Activated T-cell treated with anti-CD3 and anti-CD28 coated beads for 24 hours (primary cell): ENCODE measurements at places on chromosomes 1 and 21.

DNA sequence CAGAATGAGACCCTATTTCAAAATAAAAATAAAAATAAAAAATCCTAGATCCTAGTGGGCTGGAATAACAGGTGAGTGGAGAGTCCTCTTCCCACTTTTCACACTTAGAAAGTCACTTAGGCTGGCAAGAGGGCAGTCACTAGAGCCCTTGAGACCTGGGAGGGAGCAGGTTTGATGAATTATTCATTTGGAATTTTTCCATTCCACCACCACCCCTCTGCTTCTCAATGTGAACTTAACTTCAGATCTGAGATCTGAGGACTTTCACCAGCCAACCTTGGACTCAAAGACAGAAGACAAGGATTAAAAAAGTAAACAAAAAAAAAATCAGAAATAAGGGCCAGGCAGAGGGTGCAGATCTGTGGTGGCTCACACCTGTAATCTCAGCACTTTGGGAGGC is 16.5 kb downstream of the AKR7A3 start:
- no peak for DNase-seq

DNA sequence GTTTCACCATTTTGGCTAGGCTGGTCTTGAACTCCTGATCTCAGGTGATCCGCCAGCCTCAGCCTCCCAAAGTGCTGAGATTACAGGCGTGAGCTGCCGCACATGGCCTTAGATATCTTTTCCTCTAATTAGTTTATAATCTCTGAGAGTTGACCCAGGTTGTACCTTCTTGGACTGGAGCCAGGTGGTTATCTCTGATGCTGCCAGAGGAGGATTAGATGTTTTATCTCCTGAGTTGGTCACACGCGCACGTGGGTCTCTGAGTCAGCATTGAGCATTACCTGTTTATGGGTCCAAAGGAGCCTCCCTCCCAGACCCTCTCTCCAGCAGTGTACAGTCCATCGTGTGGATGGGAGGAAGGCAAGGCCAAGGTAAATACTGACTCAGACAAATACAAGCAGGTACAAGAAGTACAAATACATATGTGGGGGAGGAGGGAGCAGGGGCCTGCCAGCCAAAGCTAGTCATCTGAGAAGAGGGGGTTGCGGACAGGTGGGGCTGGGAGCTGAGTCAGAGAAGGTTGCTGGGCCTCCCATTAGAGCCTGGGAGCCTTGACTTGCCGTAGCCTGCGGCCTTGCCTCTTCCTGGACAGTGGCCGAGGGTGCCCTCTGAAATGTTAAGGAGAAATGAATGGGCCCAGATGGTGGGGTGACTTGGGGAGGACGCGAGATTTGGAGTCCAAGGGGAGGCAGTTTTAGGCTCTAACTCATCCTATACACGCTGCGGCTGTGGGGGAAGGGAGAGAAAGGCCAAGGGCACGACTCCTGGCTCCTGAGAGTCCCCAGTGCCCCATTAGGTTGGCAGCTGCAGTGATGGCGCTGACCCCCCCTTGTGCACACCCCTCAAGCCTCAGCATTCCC is 13.1 kb downstream of the IL6R start:
- DNase-seq = no peak

- DNase-seq = no peak
These were observed 110.4 kb downstream of the SYT2 start for GRCh38 chr1:202599669-202600431.

DNA sequence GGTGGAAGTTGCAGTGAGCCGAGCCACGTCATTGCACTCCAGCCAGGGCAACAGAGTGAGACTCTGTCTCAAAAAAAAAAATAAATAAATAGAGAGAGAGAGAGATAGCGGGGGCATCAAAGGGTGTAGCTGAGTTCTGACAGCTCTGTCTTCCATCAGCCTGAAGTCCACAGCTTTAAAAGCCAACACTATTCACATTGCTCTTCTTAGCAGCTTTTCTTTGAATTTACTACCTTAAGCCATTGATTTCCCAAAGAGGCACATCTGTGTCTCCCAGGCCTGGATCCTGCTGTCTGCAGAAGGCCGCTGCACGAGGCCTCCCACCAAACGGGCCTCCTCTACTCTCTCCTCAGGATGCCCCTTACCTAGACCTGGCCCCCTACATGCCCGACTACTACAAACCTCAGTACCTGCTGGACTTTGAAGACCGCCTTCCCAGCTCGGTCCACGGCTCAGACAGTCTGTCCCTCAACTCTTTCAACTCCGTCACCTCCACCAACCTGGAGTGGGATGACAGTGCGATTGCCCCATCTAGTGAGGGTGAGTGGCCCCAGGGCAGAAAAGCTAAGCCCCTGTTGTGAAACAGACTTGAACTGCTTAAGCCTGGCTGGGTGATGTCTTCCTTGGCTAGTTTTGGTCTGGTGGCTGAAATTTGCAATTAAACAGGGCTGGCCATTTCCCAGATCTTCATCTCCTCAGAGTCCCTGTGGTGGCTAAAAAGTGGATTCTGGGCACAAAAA is 16.5 kb upstream of the SLC25A34 start:
- no peak for DNase-seq

GRCh38 chr1:218677026-218677425 is 331.9 kb downstream of the TGFB2 start:
- DNase-seq = no peak

DNA sequence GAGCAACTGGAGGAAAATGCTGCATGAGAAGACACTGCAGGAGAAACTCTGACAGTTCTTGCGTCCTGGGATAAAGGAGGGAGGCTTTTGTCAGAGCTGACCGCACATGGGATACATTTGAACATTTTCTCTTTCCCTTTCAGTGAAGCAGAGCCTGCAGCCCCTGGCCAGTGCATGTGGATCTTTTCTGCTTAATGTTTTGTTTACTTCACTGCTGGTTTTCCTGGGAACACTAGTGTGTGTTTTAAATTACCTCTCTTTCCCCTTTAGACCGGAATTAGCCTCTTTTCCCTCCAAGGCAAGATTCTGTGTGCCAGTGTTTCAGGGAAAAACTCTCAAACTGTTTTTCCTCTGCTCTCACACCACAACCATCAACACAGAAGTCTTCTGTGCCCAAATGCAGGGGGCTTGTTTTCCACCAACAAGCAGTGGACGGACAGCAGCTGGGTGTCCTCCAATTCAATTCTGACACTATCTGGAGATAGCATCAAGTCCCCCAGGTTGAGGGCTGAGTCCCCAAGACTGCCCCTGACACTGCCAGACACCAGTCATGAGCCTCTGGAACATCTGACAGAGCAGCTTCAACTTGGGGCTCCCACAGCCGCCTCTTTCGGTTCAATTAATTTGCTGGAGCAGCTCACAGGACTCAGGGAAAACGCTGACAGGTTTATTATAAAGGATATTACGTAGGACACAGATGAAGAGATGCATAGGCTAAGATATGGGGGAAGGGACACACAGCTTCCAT is 136.2 kb downstream of the RHOU start:
- DNase-seq = no peak

DNA sequence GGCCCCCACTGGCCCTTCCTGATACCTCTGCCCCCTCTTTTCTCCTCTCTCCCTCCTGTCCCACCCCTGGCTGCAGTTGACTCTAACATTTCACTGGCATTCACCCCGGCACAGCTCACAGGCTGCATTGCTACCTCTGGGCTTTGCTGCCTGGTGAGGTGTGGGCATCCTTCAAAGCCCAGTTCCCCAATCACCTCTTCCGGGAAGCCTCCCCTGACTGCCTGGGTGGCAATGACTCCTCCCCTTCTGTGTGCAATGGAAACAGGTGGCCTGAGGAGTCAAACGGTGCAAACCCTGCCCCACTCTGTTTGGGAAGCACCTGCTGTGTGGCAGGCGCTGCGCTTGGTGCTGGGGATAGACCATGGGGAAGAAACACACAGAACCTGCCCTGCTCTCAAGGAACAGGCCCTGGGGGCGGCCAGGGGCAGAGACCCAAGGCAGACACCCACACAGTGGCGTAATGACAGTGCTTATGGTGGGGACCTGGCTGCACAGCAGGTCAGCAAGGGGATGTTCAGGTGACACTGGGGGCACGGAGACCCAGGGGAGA is 39.3 kb upstream of the POFUT2 start:
- DNase-seq = no peak

GRCh38 chr1:243638186-243638585 is 211.9 kb downstream of the AKT3 start:
- DNase-seq = no peak

DNA sequence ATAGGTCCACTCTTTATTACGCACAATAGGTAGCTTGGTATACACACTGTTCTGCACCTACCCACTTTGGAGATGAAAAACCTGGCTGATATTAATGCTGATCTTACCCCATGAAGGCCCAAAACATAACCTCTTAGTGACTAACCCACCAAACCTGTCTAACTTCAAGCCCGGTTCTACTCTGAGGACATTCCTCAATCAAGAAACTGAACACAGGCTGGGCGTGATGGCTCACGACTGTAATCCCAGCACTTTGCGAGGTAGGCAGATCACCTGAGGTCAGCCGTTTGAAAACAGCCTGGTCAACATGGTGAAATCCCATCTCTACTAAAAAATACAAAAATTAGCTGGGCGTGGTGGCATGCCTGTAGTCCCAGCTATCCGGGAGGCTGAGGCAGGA is 50.5 kb downstream of the EYA3 start:
- DNase-seq = no peak

DNA sequence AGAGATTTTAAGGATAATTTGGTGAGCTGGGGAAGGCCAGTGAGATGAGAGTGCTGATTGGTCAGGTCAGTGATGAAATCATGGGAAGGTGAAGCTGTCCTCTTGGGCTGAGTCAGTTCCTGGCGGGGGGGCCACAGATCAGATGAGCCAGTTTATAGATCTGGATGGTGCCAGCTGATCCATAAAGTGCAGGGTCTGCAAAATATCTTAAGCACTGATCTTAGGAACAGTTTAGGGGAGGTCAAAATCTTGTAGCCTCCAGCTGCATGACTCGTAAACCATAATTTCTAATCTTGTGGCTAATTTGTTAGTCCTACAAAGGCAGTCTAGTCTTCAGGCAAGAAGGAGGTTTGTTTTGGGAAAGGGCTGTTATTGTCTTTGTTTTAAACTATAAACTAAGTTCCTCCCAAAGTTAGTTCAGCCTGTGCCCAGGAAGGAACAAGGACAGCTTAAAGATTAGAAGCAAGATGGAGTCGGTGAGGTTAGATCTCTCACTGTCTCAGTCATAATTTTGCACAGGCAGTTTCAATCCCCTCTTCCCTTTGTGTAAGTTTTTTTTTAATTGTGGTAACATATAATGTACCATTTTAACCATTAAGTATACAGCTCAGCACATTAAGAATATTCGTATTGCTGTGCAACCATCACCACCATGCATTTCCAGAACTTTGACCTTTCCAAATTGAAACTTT is 39.4 kb downstream of the PTAFR start:
- no peak for DNase-seq

GRCh38 chr1:22131062-22131461 is 11.8 kb downstream of the WNT4 start:
- no peak for DNase-seq

DNA sequence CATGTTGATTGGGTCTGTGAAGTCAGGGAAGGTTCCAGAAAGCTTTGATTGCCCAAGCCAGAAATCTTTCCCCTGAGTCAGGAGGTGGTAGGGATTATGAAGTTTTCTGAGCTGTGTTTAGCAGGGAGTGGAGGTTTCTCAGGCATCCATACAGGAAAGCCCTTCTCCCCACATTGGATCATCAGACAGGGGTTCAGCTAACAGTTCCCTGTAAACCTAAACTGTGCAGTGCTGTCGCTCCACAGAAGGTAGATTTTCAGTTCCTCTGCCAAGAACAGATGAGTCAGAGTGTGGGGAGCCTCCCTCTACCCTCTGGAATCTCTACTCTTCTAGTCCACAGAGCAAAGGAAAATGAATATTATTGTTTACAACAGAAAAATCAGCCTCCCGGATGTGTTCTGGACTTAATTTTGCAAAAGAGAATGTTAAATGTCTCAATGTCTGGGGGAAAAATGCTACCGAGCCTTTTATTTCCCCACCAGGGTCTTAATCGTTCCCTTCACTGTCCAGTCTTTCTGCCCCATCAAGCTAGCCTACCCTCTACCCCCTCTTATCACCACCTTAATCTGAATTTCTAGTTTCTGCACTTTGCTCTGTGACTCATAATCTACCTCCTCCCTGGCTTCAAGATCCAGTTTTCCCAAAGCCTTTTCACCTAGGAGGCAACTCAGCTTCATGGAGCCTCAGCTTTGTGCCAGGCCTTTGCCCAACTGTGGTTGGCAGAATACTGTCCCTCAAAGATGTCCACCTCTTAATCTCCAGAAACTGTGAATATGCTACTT is 355.6 kb downstream of the PRDM2 start:
- DNase-seq = no peak

DNA sequence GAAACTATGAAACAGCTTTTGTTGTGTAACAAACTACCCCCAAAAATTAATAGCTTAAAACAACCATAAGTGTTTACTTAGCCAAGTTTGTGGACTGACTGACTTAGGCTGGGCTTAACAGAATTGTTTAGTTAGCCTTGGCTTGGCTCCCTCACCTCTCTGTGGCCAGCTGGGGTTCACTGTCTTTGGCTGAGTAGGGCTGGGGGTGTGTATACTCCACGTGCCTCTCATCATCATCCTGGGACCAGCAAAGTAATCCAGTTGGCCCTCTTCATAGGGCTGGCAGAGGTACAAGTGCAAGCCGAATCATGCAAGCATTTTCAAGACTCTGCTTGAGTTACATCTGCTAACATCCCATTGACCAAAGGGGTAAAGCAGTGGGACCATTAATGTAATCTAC is 252.3 kb downstream of the BRINP2 start:
- no peak for DNase-seq

- DNase-seq = peak; percentile 64
These were observed 94.6 kb downstream of the STUM start for GRCh38 chr1:226643177-226643576.

DNA sequence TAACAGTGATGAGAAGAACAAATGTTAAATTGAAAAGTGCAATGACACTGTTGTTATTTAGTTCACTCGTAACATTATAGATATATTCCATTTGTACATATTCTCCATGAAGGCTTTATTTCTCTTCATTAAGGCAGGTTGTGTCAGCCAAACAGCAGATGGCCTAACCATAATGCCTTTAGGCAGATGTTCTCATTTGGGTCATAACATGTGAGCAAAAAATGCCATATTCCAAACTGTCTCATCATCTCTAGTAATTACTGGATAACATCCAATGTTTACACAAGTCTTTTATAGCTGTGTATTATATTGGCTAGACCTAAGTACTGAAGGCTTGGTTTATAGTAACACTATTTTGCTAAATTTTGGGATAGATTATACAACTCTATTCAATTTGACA is 87.2 kb upstream of the CHODL start:
- no peak for DNase-seq

GRCh38 chr1:88773540-88774150 is 89.6 kb downstream of the PKN2 start:
- DNase-seq = no peak

DNA sequence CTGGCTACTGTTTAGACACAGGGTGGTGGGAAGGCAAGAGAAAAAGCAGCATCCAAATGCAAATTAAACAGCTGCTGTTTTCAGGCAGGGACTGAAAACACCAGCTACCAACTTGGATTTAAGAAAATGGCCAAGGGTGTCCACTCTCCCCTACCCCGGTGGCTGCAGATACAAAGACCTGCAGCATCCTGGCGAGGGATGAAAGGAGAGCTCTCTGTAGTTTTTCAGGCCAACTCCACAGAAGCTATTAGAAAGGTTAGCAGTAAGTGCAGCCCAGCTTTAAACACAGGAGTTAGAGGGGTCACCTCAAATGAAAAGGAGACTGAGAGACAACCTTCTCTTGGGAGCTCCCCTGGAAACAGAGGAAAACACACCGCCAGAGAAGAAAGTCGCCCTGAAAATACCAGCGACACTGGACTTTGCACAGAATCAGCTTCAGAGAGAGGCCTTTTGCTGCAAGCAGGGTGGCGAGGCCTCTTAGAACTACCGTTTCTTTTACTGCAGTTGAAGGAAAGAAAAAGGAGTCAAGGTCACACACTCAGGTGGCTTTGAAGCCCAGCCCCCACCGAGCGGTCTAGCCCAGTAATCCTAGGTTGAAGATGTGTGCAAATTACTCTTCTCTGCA is 74.4 kb upstream of the TIAM1 start:
- DNase-seq = no peak
